Breast epithelium (tissue), 4 donors: ENCODE measurements at places on chromosomes 6 and 20. TPM values are rescaled to one million over a fixed set of nuclear protein-coding genes. Genes with fewer than 3 reads are reported as not detected.

DNA sequence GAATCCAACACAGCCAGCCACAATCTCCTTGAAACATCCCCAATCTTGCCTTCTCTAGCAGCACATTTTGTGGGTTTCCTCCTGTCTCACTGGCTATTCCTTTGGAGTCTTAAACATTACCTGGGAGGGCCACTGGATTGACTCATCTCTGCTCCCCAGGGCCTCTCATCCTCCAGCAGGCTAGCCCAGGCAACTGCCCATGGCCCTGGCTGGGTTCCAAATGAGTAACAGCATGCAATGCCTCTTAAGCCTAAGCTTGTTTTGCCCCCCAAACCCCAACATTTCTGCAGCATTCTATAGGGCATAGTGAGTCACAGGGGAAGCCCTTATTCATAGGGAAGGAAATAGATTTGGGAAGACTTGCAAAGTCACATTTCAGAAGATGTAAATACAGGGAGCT is 204.9 kb downstream of the FOXA2 start:
- no peaks in the 10 kb centered on the region for H3K36me3 ChIP-seq
- no peaks in the 10 kb centered on the region for H3K4me1 ChIP-seq
- H3K4me3 ChIP-seq: no peak overlapping the region

DNA sequence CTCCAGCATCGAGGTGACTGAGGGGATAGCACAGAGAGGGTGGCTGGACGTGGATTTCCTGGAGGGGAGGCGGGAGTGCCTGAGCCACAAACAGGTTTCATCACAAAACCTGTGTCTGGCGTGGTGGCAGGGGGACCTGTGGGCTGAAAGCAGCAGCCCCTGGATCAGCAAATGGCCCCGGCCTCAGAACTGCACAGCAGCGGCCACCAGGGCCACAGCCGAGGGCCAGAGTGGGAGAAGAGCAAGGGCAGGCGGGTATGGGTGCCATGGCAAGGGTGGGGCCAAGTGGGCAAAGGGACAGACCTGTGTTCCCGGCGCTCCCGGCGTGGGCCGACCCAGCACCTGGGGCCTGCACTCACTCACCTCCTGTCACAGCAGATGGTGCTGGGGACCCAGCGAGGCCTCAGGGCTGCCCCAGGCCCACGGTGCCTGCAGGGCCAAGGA is 19.0 kb downstream of the NTSR1 start:
- no peak for DNase-seq
- no peaks in the 10 kb centered on the region for H3K4me1 ChIP-seq
- no peaks in the 10 kb centered on the region for H3K36me3 ChIP-seq
- no peak overlapping the region for H3K4me3 ChIP-seq

DNA sequence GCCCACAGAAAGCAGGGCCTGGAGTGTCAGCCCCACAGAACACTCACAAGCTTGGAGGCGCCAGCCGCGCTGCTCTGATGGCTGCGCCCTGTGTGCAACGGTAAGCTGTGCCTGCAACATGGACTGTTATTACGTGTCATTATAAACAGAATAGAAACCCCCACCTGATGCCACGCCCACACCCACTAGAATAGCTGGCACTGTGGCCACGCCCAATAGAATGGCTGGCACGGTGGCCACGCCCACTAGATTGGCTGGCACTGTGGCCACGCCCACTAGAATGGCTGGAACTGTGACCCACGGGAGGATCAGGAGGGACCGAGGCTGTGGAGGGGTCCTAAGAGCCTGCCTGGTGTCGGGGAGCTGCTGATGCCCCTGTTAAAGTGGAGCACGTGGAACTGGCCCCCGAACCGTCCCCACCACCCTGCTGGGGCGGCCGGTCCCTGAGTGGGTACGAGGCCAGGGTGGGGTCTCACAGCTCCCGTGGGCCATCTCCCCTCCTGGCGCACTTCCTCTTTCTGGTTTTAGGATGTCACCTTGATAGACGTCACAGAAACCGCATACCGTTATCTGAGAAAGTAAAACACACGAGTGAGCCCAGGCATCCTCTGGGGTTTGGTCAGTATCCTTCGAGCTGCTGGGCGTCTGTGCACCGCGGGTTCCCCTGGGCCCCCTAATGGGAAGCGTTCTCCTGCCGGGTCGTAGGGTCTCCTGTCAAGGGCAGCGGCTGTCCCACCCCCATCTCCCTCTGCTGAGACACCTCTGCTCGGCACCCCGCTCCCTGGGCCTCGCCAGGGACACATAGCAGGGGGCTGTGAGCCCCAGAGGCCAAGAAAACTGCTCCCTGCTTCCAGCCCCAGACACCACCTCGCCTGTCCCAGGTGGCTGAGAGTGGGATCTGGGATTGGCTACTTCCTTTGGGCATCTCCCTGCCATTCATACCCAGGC is 25.4 kb downstream of the SLC17A9 start:
- H3K27me3 ChIP-seq: peaks cover 4% of the 10 kb centered on the region
- no peaks in the 10 kb centered on the region for H3K36me3 ChIP-seq
- H3K4me1 ChIP-seq: no peaks in the 10 kb centered on the region
- H3K27ac ChIP-seq: no peak overlapping the region
- DNase-seq: no peak
- H3K4me3 ChIP-seq: no peak overlapping the region

The BPI gene
- total RNA-seq: not detected

The PNLDC1 gene
- total RNA-seq: 0.29 TPM

DNA sequence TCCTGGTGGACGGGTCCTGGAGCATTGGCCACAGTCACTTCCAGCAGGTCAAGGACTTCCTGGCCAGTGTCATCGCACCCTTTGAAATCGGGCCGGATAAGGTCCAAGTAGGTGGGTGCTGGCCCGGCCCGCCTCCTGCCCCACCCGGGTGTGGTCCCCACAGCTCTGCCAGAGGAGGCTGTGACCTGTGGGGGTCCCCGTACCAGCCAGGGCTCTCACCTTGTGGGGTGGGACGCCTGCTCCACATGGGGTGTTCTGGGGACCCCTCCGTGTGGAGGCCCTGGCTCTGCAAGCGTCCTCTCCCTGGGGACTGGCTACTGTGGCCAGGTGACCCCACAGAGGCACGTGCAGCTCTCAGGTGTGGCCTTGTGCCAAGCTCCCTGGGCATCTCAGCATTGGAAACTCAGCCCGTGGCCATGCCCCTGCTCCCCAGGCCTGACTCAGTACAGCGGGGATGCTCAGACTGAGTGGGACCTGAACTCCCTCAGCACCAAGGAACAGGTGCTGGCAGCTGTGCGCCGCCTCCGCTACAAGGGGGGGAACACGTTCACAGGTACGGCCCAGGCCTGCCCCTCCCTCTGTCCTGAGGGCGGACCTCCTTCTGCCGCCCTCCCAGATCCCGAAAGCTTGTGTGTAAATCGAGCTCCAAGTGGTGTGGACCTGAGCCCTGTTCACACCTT is 14.7 kb downstream of the COL20A1 start:
- no peaks in the 10 kb centered on the region for H3K4me1 ChIP-seq

The ZDHHC14 gene
- total RNA-seq: 9.8 TPM

DNA sequence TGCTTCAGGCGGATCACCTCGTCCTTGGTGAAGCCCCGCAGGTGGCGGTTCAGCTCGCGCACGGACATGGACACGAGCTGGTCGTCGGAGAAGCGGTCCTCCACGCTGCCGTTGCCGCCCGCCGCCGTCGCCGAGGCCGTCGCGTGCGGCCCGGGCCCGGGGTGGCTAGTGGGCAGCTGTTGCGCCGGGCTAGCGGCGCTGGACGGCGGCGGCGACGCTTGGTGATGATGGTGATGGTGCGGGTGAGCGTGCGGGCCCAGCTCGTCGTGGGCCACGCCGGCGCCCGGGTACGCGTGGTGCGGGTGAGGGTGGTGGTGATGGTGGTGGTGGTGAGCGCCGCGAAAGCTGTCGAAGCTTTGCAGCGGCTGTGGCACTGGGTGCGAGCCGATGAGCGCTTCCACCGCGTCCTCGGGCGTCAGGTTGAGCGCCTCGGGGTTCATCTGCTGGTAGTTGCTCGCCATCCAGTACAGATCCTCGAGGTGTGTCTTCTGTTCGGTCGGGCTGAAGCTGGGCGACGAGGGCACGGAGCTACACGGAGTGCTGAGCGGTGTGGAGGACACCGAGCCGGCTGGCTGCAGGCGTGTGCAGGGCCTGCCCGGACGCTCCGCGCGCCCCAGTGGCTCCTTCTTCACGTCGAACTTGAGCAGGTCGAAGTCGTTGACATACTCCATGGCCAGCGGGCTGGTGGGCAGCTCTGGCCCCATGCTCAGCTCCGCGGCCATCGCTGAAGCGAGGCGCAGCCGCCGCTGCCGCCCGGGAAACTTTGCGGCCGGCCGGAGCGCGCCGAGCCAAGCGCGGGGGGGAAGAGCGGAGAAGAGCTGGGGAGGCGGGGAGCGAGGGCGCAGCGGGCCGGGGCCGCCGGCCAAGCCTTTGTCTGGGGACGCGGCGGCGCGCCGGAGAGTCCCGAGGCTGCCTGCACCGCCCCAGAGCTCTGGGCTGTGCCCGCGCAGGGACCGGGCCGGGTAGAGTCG is 622 bp downstream of the MAFB start:
- no peak for DNase-seq
- H3K27me3 ChIP-seq: no peaks in the 10 kb centered on the region
- peak overlapping the region; percentile 95 for H3K27ac ChIP-seq
- peak overlapping the region; percentile 83 for H3K4me3 ChIP-seq
- no peaks in the 10 kb centered on the region for H3K4me1 ChIP-seq
- H3K36me3 ChIP-seq: no peaks in the 10 kb centered on the region

- no peak overlapping the region for H3K4me3 ChIP-seq
- no peaks in the 10 kb centered on the region for H3K4me1 ChIP-seq
- no peaks in the 10 kb centered on the region for H3K27me3 ChIP-seq
These were observed 141.2 kb upstream of the RREB1 start for GRCh38 chr6:6966569-6966968.

DNA sequence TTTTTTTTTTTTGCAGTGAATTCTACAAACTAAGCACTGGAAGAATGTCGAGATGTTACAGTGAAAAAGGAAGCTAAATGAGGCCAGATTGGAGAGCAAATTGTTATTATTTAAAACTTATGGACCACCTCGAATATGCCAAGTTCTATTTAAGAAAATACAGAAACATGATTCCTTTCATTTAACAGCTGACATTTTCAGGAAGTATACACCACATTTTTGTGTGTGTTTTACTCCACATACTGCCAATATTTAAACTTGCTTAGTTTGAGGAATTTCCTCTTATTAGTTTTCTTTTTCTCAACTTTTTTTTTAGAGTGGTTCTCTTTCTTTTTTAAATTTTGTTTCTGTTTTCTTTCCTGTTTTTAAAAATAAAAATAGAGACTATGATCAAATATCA is 37.0 kb upstream of the GCLC start:
- no peaks in the 10 kb centered on the region for H3K27me3 ChIP-seq
- DNase-seq: no peak
- H3K4me1 ChIP-seq: no peaks in the 10 kb centered on the region
- no peak overlapping the region for H3K4me3 ChIP-seq
- no peaks in the 10 kb centered on the region for H3K36me3 ChIP-seq
- H3K27ac ChIP-seq: no peak overlapping the region

The OR2H2 gene
- total RNA-seq: not detected

GRCh38 chr20:44526129-44526528 is 4.3 kb upstream of the SERINC3 start:
- H3K4me3 ChIP-seq: no peak overlapping the region
- no peak overlapping the region for H3K27ac ChIP-seq
- H3K4me1 ChIP-seq: no peaks in the 10 kb centered on the region
- no peaks in the 10 kb centered on the region for H3K27me3 ChIP-seq
- DNase-seq: no peak

The CLVS2 gene
- not detected for total RNA-seq

The GRIK2 gene
- total RNA-seq: 3.7 TPM

DNA sequence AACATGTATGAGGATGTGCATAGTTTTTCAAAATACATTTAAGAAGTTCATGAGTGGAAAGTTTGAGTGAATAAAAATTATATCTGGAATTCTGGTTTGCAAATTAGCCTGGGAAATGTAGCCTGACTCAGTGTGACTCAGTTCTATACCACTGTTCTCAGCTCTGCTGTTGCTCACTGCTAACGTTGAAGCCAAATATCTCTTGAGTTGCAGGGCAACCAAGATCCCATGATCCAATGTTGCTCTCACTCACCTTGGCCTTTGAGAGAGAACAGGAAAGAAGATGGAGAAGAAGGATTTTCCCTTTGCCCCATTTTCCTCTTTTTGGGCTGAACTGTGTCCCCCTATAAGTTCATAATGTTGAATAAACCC is 28.9 kb downstream of the PSMB9 start:
- DNase-seq: no peak
- no peaks in the 10 kb centered on the region for H3K27me3 ChIP-seq

DNA sequence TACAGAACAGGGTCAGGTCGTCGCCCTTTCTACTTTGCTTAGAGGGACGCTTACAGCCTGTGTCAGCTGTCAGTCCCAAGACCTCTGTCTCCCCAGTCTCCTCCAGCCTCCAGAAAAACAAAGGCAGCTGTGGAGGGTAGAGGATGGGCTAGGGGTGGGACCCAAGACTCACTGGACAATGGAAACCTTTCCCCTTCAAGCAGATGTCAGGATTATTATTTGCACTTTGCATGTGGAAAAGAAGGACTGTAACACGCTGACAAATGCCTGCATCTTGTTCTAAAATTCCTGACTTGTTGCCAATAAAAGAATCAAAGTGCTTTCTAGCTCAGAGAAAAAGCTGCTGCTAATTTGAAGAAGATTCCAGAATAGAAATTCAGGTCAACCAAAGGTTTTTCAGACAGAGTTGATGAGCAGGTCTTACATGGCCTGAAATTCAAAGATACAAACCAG is 58.7 kb downstream of the SNX5 start:
- H3K36me3 ChIP-seq: no peaks in the 10 kb centered on the region
- H3K4me1 ChIP-seq: no peaks in the 10 kb centered on the region
- peak overlapping the region; percentile 62 for H3K27ac ChIP-seq
- no peaks in the 10 kb centered on the region for H3K27me3 ChIP-seq
- DNase-seq: no peak
- H3K4me3 ChIP-seq: no peak overlapping the region

- no peak overlapping the region for H3K27ac ChIP-seq
- H3K4me1 ChIP-seq: no peaks in the 10 kb centered on the region
- DNase-seq: no peak
- no peak overlapping the region for H3K4me3 ChIP-seq
- H3K36me3 ChIP-seq: no peaks in the 10 kb centered on the region
- H3K27me3 ChIP-seq: no peaks in the 10 kb centered on the region
These were observed 128.1 kb downstream of the FYN start for GRCh38 chr6:111745186-111745585.

DNA sequence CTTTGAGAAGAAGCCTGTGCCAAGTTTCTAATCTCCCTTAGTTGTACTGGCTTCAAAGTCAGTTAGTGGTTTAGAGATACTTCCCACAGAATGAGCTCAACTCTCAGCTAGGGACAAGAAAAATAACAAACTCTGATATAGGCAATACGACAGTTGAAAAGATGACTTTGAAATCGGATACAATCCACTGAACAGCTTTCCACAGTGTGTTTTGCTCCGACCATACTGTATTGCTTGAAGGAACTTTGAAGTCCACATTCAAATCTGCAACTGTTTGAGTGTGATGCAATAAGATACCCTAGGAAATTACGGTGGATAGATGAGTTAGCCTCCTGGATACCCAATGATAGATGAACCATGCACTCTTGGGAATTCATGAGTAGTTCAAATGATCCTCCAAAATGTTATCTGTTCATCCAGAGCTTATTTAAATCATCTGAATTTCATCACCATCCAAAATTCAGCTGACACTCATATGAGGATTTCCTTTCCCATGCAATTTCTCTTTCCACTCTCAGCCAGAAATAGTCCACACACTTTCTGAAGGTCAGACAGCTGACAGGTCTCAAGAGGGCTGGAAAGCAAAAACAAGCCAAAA is 443.8 kb downstream of the HAO1 start:
- no peak overlapping the region for H3K27ac ChIP-seq
- no peaks in the 10 kb centered on the region for H3K36me3 ChIP-seq
- no peaks in the 10 kb centered on the region for H3K27me3 ChIP-seq
- no peaks in the 10 kb centered on the region for H3K4me1 ChIP-seq
- no peak overlapping the region for H3K4me3 ChIP-seq
